ENCODE measurements at places on chromosomes 5 and 9.

DNA sequence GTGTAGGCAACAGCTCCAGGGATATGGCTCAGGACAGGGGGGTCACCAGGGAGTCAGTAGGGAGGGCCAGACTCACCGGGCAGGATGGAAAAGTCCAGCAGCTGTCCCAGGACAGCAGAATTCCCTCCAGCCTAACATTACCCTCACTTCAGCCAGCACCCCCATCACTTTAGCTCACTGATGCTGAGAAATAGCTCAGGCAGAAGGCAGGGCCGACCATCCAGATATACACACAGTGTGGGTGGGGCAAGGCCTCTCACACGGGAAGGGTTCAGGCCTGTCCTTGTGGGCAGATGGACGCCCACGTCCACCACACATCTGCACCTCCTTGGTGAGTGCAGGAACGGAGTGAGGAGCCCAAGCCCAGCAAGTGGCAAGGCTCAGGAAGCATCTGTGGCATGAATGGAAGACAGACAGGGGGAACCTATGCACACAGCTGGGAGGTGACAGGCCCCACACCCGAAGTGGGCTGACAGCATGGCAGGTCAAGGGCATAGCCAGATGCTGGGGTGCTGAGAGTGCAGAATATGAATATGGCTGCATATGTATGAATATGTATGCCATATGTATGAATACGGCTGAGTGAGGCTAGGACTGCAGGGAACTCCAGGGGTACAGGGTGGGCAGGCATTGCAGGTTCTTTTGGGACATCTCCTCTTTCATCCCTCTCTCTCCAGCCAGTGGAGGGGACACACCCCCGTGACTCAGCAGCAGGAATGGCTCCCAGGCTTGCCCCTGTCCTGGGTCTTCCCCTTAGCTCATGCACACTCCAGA is 17.0 kb downstream of the BICD2 start:
- no peak for DNase-seq

DNA sequence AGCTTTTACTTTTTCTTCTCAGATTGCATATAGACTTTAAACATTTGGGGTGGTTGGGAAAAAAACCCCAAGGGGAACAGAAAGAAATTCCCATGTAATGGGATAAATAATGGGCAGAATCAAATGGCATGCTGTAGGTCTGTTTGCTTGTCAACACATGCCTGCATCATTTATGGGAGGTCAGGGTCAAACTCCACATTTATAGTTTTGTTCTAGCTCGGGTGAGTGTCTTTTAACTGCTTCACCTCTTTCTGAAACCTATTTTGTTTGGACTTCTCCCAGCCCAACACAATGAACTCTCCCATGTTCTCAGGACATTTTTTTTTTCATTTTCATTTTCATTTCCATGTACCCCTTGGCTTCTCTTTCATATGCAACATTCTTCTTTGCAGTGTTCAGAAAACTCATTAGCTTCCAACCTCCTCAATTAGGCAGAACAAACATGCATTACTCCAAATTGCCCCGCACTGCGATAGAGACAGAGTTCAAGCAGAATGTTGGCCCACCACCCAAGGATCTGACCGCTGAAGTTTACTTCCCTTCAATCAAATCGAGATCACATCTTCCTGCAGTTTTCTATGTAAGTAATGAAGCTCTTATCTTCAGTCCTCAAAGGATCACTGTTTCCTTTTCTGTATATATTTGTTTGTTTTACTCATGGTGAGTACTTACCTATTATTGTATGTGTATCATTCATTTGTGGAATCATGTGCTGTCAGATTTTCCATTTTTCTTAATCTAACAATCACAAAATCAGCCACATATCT is 354.6 kb downstream of the ZSWIM6 start:
- DNase-seq, result no peak

- no peak for DNase-seq
Observed at GRCh38 chr5:23507278-23507685, at the start of gene PRDM9. Gene PRDM9, plus strand, starts transcription at chr5:23507609. Its CDS starts 1,425 bp downstream, at chr5:23509034.

GRCh38 chr5:16809395-16810207 is 126.5 kb downstream of the MYO10 start:
- DNase-seq, result no peak

DNA sequence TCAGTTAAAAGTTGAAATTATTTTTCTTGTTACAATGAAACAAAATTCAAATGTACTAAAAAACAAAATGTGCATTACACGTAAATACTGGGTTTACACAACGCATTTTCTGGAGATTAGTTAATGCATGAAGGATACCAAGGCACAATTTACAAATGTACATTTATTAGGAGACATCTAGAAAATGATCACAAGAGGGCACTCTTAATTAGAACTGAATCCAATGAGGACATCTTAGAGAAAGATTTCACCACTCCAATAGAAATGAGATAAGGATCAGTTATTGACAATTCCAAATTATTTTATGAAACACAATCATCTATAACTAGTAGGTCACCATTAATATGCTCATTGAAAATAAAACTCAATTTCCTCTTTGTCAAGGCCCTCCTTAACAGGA is 36.6 kb upstream of the CDH12 start:
- DNase-seq, result no peak

DNA sequence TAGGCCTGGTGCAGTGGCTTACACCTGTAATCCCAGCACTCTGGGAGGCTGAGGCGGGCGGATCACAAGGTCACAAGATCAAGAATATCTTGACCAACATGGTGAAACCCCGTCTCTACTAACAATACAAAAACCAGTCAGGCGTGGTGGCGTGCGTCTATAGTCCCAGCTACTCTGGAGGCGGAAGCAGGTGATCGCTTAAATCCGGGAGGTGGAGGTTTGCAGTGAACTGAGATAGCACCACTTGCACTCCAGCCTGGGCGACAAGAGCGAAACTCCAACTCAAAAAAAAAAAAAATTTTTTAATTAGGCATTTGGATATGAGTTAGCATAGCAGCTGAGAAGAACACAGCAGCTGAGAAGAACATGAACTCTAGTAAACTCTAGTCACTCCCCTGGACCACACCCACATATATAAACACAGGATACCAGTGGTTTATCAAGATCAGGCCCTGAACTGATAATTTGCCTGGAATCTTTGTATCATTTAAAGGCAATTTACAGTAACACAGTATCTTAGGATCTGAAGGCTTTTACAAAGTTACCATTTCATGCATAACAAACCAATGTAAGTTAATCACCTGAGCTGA is 4.6 kb upstream of the UGCG start:
- no peak for DNase-seq

GRCh38 chr9:89714321-89714720 is 109.5 kb downstream of the GADD45G start:
- no peak for DNase-seq
